ENCODE measurements at places on chromosomes 5 and 9. TPM values are rescaled to one million over a fixed set of nuclear protein-coding genes. Genes with fewer than 3 reads are reported as not detected.

GGTA1 gene
- not detected for total RNA-seq

SMIM27 gene
- total RNA-seq: 5.1 TPM

IL11RA gene
- total RNA-seq: 19.9 TPM

NSD1 gene
- 27.9 TPM for total RNA-seq

- peak; percentile 49 for DNase-seq
Measured at GRCh38 chr5:169745441-169746146, 108.5 kb downstream of the DOCK2 start.

GRCh38 chr5:7857926-7858632 is 7.1 kb upstream of the CFAP90 start:
- DNase-seq: no peak

DNA sequence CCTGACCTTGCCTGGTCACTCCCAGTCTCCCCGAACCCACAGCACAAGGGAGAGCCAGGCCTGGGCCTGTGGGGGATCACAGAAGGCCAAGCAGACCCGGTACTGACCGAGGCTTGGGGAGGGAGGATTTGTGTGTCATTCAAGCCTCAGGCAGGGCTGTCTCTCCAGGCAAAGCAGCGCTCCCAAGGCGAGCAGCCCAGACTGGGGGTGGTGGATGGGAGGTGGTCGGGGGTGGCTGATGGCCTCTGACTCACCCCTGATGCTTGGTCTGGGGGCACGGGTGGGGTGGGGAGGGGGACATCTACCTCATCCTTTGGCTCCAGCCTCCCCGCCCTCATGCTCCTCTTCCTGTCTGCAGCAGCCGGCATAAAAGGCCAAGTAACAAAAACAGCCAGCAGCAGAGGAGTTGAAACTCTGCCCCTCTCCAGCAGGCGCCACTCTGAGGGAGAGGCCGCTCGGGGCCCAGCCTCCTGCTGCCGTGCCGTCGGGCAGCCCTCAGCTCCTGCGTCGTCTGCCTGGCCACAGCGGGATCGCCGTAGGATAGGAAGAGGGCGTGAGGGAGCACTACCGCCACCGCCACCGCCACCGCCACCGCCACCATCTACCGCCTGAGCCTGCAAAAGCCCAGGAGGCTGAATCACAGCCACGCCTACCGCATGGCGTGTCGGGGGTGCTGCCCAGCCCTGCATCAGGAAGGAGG is 166.0 kb downstream of the OLFM1 start:
- DNase-seq: no peak

DNA sequence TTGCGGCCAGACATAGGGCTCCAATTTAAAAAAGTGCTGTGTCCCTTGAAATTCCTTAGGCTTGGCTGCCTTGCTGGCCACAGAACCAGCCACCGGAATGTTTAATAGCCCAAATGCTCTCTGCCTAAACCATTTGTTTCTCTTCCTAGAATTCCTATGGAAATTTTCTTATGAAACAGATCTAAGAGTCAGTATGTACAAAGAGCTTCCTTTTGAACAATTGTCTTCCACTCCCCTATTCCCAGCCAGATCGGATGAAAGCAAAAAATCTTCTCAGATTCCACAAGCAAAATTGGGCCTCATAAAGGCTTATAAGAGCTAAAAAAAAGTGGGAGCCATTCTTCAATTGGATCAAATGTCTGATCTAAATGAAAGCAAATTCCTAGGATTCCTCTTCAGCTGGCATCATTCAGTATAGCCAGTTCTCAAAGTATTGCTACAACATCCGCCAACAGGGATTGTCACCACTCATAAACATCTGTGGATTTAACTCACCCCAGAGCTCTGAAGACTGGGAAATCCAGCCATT is 104.3 kb downstream of the CEMIP2 start:
- peak; percentile 88 for DNase-seq

- DNase-seq: no peak
Measured at GRCh38 chr5:98604301-98604700, 169.2 kb upstream of the RGMB start.

DNA sequence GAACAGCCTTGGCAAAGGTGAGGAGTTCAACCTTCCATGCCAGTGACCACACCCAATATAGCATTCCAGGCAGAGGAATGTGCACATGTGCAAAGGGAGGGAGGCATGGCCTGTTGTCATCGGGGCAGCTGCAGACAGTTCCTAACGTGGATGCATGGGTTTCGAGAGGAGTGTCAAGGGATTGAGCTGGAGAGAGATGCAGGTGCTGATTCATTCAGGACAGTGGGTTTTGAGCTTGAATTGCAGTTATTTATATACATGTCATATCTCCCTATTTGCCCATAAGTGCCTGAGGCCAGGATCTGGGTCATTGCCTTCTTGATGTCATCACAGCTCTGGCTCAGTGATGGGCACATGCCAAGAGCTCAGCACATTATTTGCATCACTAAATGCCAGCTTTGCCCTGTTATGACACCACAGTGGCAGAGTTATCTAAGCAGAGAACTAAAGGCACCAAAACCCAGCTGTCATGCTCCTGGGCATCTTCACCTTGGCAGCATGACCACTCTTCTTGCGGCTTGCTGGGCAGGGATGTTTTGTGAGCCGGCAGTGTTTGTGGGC is 278.0 kb downstream of the NTRK2 start:
- no peak for DNase-seq

- DNase-seq: no peak
Measured at GRCh38 chr5:59800347-59800893, 93.1 kb downstream of the PDE4D start.

GRCh38 chr9:133101356-133102189 is 19.5 kb downstream of the RALGDS start:
- no peak for DNase-seq

DNA sequence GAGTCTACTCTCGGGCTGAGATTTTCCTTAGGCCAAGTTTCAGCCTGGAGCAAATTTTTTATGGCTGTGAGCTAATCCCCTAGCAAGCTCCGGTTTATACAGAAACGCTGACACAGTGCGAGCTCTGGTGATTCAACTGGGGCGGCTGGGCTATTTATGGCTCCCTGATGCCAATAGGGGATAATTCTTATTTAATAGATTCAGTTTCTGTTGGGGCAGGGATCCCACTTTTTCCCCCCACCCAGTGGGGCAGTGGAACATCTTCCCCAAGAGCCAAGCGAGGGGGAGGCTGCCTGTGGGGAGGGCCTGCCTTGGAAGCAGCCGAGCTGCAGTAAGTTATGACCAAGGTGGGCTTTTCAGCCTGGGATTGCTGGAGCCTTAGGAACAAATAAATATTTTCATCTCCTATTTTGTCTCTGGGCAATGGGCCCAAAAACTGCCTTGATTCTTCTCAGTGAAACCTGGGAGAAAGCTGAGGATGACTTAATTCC is 129.1 kb downstream of the MACROH2A1 start:
- DNase-seq: peak; percentile 78

DNA sequence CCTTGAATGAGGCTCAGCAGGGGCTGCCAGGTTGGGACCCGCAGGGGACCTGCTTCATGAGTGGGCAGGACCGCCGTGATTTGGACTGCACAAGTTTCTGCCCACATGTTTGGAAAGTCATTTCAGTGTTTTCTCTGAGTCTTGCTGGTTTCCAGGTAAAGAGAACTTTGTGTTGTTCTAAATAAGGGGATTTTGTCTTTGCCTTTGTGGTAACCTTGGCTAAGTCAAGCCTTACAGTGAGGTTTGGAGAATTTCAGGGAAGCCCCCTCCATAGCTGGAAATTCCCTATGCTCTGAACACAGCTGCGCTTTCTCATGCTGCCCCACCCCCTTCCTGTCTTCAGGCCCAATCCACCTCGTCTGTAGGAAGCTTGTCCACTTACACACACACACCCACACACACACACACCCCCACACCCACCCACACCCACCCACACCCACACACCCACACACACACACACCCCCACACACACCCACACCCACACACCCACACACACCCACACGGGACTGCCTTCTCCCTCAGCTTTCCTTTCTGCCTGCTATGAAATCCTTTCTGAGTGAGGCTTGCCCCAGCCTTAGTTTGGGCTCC is 270.1 kb downstream of the HSPA4 start:
- no peak for DNase-seq

DNA sequence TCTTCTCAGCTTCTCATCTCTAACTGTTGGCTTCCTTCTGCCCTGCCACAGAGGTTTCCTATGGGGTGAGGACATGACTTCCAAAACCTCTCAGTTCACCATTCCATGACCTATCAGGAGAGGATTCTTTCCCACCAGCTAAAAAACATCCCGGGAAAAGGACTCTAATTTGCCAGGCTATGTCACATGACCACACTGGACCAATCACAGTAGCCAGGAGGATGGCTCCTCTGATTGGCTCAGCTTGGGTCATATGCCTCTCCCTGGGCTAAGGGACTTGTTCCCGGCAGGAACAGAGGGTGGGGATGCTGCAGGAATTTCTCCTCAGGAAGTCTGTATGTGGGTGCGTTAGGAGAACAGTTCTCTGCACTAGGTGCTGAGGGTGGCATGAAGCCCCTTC is 40.3 kb upstream of the XPA start:
- DNase-seq: peak; percentile 25
